Stimulated activated CD4-positive, alpha-beta T cell treated with anti-CD3 and anti-CD28 coated beads, Interleukin-1b, Interleukin-23, amount 100 ng/mL, for 1 hour (primary cell): ENCODE measurements at places on chromosomes 7 and 10.

GRCh38 chr7:115128154-115128553 is 206.3 kb downstream of the MDFIC start:
- no peak for DNase-seq

DNA sequence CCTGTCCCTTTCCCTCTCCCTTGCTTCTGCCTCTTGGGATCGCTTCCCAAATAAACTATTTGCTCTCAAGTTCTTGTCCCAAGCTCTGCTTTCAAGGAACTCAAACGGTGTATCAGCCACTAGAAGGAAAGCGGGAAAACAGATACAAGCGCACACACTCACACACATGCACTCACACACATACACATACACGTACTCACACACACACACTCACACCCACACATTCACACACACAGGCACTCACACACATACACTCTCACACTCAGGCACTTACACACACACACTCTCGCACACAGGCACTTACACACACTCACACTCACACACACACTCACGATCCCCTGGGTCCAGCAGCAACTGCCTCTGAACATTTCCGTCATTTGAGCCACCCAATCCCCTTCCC is 121.9 kb downstream of the RAB11FIP2 start:
- DNase-seq: no peak

GRCh38 chr7:112144284-112145059 is 61.7 kb downstream of the DOCK4 start:
- no peak for DNase-seq

GRCh38 chr7:36794689-36795088 is 70.4 kb upstream of the AOAH start:
- DNase-seq: no peak

GRCh38 chr7:96689414-96689813 is 20.2 kb downstream of the SEM1 start:
- DNase-seq: no peak

GRCh38 chr7:47698386-47698785 is 116.5 kb upstream of the TNS3 start:
- DNase-seq: no peak

DNA sequence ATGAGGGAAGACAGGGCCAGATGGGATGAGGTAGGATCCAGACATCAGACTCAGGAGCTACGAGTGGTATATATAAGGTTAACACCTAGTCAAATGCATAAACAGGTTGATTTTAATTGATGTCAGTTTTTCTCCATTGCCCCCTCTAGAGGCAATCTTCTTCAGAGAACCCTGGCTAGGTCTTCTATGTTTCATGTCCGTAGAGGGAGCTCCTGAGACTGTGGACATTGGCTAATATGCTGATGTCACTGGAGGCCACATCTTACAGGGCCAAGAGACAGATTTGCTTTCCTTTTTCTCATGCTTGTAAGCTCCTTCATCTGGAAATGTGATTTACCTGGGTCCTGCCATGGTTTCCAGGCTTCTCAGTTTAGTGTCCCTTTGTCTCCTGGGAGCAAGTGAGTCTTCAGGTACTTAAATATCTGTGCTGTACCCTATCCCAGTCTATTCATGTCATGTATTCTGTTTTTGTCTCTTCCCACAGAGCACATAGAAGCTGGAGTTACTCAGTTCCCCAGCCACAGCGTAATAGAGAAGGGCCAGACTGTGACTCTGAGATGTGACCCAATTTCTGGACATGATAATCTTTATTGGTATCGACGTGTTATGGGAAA is 161.6 kb upstream of the PRSS1 start:
- no peak for DNase-seq

DNA sequence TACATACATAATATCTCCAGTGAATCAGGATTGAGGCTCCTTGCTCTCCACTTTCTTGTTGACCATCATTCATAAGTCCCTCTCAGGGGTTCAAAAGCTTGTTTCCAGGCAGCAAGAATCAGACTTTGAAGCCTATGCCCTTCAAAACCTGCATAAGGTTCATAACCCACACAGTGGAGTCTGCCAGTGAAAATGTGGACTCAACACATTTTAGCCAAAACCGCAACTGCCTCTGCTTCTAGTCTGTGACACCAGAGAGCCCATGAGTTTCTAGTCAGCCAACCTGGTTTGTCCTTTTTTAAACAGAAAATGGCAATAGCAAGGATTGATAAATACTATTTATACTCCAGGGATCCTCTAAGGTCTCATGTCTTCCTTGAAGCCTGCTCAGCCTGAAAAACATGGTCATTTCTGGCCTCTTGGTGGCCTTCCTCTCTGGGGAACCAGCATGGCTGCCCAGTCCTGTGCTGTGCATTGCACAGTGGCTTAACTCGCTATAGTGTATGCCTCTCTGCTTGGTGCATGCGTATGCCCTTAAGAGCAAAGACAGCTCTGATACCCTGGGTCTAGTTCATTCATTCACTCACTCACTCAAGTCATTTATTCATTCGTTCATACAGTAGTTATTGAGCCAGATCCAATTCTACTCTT is 67.5 kb downstream of the WIPF3 start:
- DNase-seq: no peak

- no peak for DNase-seq
Observed at GRCh38 chr10:18178854-18179483, 38.7 kb downstream of the CACNB2 start.

DNA sequence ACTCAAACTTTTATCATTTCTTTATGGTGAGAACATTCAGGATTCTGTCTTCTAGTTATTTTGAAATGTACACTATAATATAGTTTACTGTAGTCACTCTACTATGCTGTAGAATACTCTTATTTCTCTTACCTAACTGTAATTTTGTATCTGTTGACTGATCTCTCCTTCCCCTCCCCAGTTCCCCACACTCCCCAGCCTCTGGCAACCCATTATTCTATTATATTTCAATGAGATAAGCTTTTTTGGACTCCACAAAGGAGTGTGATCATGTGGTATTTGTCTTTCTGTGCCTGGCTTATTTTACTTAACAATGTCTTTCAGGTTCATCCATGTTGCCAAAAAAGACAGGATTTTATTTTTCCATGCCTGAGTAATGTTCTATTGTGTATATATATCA is 71.4 kb upstream of the DYNC1I1 start:
- no peak for DNase-seq

DNA sequence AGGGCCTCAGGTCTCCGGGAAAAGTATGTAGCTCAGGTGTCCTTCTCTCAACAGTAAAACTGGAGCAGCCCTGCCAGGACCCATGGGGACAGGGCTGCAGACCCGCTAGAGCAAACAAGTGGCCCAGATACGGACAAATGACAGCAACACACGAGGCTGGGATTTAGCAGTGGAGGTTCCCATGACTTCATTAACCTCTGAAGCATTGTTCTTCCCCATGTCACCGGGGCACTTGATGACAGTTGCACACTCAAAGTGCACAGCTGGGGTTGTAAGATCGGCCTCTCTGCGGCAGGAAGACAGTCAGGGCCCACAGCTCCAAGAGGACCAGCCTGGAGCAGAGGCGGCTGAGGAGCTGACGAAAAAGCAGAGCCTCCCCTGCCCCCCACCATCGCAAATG is 12.5 kb upstream of the PODXL start:
- no peak for DNase-seq

DNA sequence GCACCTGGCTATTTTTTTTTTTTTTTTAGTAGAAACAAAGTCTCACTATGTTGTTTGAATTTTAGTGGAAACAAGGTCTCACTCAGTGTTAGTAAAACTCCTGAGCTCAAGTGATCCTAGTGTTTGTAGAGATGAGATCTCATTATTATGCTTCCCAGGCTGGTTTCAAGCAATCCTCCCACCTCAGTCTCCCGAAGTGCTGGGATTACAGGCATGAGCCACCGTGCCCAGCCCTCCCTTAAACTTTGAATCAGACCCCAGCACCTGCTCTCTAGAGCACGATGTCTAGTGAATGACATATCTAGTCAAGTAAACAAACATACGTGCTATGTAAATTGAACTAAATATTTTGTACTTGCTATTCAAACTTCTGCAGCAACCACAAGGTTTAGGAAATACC is 105.6 kb upstream of the MYO3A start:
- no peak for DNase-seq

- DNase-seq: no peak
Observed at GRCh38 chr10:90856261-90856660, 1.6 kb downstream of the HTR7 start.

DNA sequence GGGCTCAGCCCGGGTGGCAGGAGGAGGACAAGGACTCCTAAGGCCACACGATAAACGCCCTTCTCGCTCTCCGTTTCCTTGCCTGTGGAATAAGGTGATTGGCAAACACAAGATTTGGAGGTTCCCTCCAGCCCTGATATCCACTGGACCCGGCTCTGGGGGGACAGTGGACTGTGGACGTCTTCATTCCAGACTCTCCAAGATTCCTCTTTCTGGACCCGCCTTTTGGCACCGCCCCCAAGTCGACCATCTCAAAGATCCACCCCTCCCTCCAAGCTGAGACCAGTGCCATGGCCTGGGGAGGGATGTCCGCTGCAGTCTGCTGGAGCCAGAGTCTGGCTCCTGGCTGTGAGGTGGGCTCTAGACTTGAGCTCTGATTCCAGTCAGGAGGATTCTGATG is 23.6 kb downstream of the ZNF783 start:
- DNase-seq: no peak

- DNase-seq: no peak
Observed at GRCh38 chr10:70903262-70903921, 15.0 kb upstream of the PCBD1 start.

DNA sequence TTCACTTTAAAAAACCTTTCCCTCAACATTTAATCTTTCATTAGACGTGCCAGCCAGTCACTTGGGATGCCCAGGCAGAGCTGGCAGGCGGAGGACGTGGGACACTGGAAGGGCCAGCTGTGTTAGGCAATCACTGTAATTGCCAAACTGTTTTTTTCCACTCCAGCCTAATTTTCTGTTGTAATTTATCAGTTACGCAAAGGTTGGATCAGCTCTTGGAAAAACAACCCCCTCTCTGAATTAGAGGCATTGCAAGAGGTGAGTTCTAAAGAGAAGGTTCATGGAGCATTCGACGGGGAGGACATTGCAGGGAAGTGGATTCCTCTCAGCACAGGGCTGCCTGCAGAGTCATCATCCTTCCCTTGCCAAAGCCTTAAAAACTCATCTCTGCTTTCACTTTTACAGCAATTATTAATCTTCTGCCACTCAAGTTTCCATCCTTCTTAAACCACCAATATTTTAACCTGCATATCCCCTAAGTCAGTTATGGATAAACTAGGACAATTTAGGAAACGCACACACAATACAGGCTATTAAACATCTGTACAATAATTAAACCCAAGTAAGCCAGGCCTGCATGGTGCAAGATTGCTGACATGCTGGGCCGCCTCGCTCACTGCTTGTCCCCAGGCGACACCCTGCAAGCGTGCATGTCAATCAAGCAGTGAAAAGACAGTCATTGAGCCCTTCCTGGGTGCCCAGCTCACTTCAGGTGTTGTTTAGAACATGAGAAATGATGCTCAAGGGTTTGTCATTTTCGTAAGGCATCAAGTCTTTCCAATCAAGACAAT is 272.3 kb upstream of the RNF32 start:
- no peak for DNase-seq

- no peak for DNase-seq
Observed at GRCh38 chr10:52780391-52781155, 8.0 kb upstream of the MBL2 start.

- DNase-seq: no peak
Observed at GRCh38 chr7:88664630-88665233, 94.8 kb upstream of the ZNF804B start.

- DNase-seq: no peak
Observed at GRCh38 chr10:101233443-101233842, 4.2 kb upstream of the LBX1 start.

DNA sequence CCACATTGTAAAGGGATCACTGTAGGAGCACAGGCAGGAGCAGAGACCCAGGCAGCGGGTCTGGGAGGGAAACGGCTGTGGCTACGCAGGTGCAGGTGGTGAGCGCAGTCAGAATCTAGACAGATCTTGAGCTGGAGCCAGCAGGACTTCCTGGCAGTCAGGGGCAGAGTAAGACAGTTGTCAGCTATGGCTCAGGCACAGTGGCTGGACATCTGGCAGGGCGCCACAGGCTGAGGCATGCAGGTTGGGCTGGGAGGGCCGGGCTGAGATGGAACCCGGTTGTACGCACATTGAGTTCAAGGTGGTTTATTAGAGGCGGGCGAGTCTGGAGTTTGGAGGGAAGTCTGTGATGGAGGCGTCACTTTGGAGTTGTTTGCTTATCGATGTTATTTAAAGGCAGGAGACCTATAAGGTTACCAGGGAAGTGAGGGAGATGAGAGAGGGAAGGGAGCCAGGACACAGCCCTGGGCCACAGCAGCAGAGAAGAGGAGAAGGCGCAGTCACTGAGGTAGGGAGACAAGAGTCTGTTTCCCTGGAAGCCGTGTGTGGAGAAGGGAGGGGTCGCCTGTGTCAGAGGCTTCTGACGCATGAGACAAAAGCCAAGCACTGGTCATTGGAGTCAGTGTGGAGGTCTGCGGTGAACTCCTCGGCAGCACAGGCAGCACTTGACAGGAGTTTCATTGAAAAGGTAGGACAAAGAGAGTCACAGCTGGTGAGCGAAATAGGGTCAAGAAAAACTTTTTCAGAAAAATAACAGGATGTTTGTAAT is 73.8 kb downstream of the LANCL2 start:
- DNase-seq: no peak

GRCh38 chr10:122419016-122419415 is 35.4 kb upstream of the ARMS2 start:
- no peak for DNase-seq

DNA sequence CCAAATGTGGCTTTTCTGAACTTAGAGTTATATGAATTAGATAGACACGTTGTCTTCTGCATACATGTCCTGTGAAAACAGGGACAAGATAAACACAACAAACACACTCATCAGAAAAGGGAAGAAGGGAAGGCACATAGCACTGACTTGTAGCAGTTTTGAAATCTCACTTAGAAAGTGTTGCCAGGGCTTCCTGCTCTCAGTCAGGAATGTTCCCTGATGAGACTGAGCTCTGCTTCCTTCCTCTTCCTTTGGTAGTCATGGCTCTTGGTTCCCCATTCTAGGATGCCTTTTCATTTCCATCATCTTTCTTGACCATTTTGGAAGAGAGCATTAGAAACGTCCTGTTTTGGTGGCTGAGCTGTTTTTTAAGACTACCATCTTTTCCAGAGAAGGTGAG is 233.8 kb upstream of the LYZL1 start:
- DNase-seq: no peak

GRCh38 chr7:86773309-86773708 is 129.6 kb downstream of the GRM3 start:
- no peak for DNase-seq

- no peak for DNase-seq
Observed at GRCh38 chr7:44512736-44513135, 22.3 kb upstream of the NUDCD3 start.

GRCh38 chr7:155203882-155204691 is 93.6 kb upstream of the INSIG1 start:
- no peak for DNase-seq
